AG20443 (cell line): ENCODE measurements at places on chromosomes 3 and 15.

GRCh38 chr3:72338082-72338941 is 509.9 kb downstream of the SHQ1 start:
- DNase-seq, result no peak

DNA sequence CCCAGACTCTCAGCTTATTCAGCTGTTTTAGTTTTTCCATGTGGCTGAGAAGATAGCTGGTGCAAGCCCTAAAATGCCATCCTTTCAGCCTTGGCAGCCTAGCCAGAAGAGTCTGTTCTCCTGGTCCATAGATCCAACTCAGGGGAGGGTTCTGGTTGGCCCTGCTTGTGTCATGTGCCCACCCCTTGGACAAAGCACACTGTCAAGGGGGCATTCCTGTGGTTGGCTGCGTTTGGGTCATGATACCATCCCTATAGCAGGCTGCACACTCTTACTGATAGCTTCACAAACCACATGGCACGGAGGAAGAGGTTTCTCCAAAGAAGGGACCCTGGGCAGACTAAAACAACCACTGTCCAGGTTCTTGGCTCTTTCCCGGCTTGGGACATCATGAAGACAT is 8.4 kb upstream of the FSTL1 start:
- no peak for DNase-seq

GRCh38 chr15:63877713-63878271 is 44.0 kb upstream of the HERC1 start:
- no peak for DNase-seq

GRCh38 chr15:94457661-94458060 is 226.3 kb downstream of the MCTP2 start:
- DNase-seq, result no peak

DNA sequence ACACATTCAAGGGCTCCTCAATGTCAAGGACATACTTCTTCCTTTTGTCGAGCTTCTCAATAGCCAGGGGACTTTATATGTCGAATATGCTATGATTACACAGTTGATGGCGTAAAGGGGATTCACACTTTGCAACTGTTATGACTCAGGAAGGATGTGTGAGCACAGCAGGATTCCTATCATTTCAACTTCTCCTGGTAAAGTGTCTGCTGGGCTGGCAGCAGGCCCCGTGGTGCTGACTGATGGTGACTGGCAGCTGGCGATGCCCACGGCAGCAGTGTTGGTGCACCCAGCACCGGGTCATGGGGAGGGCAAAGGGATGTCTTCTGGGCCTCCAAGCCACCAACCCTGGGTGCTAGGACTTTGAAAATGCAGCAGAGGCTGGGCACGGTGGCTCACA is 44.8 kb upstream of the GNB5 start:
- no peak for DNase-seq

DNA sequence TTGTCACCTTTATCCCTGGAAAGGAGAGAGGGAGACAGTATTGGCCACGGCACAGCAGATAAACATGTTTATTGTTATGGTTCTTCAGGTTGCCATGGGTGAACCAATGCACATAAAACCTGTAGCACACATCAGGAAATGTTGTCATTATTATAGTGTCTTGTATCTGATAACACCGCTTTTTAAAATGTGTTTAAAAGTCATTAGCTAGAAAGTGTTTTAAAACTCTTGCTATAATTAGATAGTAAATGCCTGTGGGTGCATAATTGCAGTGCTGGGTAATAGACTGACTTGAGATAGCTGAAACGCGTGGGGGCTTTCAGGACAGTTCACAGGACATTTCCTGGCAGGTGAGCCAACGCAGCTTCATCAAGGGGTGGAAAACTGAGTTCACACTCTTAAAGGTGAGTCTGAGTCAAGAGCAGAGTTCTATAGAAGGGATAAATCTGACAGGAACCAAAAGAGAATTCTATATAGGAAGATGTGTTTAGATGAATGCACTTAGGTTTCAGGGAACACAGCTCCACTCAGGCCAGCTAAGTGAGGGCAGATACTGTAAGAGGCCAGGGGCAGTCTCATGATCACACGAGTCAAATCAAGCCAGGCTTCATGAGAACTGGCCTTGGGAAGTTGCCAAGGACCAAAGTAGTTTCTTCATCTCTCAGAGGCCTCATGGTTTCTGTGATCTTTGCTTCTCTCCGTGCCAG is 35.6 kb upstream of the PPP4R2 start:
- DNase-seq, result peak; percentile 51

GRCh38 chr15:51396921-51397320 is 55.5 kb downstream of the GLDN start:
- no peak for DNase-seq

DNA sequence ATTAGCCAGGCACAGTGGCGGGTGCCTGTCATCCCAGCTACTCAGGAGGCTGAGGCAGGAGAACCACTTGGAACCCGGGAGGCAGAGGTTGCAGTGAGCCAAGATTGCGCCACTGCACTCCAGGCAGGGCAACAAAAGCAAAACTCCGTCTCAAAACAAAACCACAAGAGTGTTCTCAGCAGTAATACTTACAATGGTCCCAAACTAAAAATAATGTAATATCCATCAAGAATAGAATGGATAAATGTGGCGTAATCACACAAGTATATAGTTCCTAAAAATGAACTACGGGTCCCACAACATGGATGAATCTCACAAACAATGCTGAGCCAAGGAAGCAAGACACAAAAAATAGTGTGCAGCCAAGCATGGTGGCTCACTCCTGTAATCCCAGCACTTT is 39.2 kb downstream of the STAG1 start:
- DNase-seq, result no peak

- DNase-seq, result no peak
Observed at GRCh38 chr15:43883571-43883970, 56.8 kb downstream of the WDR76 start.

- DNase-seq, result no peak
Observed at GRCh38 chr15:76293361-76293760, 17.9 kb downstream of the ETFA start.

- DNase-seq, result no peak
Observed at GRCh38 chr3:29978036-29978435, 628.4 kb upstream of the TGFBR2 start.

DNA sequence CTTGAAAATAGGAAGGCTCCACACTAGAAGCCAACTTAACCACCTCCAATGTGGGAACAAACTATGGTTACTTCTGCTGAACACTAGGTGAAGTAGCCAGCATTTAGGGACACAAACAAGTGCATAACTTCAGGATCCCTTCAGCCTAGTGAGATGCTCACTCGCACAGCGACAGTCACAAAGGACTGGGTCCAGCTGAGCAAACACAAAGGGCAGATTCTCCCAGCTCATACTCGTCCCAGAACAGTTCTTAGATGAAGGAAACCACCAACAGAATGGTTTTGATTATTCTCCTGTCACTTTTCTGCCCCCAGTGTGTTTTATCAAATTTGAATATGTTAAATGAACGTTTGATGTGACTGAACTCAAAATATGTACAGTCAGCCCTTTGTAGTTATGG is 201.6 kb downstream of the KCNAB1 start:
- no peak for DNase-seq

DNA sequence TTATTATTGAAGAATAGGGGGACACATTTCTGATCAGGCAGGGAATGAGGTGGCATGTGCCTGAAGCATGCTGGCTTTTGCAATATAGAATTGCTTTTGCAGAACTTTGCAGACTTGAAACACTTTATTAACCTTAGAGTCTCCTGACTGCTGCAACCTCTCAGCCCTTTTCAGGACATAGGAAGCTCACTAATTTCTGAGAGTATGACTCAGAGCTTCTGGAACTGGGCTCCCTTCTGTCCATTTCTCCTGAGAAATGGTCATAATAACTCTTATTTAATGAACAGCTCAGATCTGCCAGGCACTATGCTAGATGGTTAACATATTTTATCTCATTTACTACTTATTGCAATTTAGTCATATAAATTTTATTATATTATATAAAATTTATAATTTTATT is 38.6 kb upstream of the DGKG start:
- no peak for DNase-seq

- DNase-seq, result no peak
Observed at GRCh38 chr3:43289841-43290470, 3.6 kb downstream of the SNRK start.

DNA sequence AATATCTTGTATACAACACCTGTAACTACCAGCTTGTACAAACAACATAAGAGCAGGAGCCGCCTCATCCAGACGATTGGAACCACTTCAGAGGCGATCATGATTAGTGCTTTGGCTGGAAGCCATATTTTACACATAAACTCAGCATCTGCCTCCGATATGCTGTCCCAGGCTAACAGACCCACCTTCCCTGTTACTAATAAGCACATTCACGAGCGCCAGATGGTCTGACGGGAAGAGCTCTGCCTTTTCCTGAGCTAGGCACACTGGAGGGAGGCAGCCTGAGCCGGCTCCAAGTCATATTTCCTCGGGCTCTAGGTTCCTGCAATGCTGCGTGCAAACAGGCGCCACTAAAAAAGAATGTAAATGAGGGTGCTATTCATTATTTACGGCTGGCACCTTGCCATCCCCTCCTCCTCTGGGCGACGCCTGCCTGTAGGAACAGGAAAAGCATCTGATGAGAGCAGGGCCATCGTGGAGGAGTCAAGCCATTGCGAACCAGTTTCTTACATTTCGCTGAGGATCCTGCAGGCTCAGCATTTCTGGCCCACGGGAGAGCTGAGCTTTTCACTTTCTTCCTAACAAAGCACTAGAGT is 98.2 kb downstream of the ANXA2 start:
- DNase-seq, result peak; percentile 39

GRCh38 chr3:10341901-10342398 is 21.0 kb upstream of the SEC13 start:
- DNase-seq, result no peak

GRCh38 chr3:151631946-151632345 is 101.8 kb upstream of the AADACL2 start:
- no peak for DNase-seq

DNA sequence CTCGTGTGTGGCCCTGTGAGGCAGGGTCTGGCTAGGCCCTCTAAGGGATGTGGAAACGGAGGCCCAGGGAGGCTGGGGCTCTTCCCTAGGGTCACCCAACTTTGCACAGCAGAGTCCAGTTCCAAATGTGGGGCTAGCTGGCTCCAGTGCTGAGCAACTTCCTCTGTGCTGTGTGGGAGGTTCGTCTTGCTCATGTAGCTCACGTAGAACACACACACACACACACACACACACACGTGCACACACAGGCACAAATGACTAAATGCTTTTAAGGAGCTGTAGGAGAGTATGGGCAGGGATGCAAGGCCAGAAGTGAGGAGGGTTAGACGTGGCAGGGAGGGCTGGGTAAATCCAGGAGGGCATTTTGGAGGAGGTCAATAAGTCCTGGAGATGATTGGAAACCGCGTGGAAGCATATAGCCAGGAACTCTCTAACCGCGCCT is 213.8 kb downstream of the RPLP1 start:
- DNase-seq, result no peak

- DNase-seq, result no peak
Observed at GRCh38 chr3:164879201-164879600, 199.1 kb downstream of the SI start.

- DNase-seq, result no peak
Observed at GRCh38 chr3:128805772-128806171, 73.6 kb upstream of the ACAD9 start.

DNA sequence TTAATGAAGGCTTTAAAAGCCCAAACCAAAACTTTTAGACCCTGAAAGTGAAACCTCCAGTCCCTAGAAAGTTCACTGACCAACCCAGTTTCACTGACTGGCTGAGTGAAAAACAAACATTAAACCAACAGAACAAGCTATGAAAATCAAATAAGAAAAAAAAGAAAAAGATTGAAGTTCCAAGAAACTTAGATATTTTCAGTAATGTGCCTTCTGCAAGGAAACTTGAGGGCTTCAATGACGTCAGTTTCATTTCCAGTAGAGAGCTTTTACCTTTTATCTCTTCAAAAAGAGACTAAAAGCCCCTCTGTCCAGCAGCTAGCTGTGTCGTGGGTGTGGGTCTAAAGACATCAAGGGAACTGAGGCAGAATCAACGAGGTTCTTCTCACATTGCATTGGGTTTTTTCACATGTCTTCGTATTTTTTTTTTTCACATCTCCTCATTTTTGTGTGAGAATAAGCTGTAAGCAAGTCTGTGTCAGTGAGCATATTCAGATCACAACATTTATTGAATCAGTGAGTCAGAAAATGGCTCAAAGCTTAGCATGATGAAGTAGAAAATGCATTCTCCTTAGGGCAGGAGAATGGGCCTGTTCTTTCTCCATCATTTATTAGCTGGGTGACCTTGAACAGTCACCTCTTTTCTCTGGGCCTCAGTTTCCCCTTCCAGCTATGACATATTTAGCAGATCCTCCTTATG is 54.8 kb upstream of the BCL6 start:
- no peak for DNase-seq

DNA sequence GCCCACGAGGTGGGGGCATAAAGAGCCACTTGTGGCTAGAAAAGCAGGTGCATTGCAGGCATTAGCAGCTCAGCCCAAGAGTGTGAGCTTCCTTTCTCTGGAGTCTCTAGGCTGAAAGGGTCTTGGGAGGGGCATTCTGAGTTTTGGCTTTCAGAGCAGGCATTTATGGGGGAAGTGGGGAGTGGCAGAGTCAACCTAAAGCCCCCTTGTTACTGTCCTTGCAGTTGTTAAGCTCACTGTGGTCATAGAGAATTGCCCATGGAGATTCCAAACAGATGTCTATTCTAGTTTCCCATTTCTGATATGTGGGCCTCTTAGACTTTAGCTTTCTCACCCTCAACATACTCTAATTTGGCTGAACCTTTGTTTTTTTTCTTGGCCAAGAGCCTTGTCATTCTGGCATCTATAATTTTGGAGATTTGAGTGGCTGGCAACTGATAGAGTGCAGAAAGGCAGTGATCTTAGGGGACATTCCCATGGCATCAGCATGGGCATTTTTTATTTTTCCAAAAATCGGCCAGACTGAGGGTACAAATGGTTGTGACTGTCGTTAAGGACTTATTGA is 217.9 kb downstream of the THSD4 start:
- DNase-seq, result no peak

GRCh38 chr3:148955544-148956346 is 35.6 kb upstream of the GYG1 start:
- DNase-seq, result peak; percentile 81
